Activated T-helper 1 cell treated with anti-CD3 and anti-CD28 coated beads, Interleukin-2, amount 50 U/mL, for 16 hours (primary cell): ENCODE measurements at places on chromosomes 2 and 18.

DNA sequence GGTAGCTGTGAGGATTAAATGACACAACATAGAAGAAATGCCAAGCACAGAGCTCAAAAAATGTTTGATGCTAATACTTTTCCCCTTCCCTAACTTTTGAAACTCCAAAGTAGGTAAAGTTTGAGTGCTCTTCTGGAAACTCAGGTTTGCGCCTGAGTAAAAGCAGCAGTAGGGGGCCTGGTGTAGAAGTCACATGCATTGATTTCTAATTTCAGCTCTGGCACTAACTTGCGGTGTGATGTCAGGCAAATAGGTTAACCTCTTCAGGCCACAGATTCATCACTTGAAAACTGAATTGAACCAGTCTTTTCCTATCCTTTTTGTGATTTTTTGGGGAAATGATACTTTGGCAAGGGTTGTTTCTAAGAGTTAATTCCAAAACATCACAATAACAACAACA is 27.2 kb downstream of the LHCGR start:
- DNase-seq, result no peak

GRCh38 chr2:231687961-231688360 is 20.4 kb upstream of the PTMA start:
- DNase-seq, result no peak

- DNase-seq, result no peak
Observed at GRCh38 chr2:5673145-5674025, 18.8 kb upstream of the SOX11 start.

GRCh38 chr2:15765686-15766302 is 174.1 kb downstream of the DDX1 start:
- DNase-seq, result no peak

- DNase-seq, result no peak
Observed at GRCh38 chr18:49764032-49764431, 49.3 kb downstream of the ACAA2 start.
